ENCODE measurements at places on chromosomes 7 and 10.

GRCh38 chr10:127102176-127102575 is 94.2 kb downstream of the INSYN2A start:
- no peak for DNase-seq

- DNase-seq: peak; percentile 44
These were observed 1.2 kb downstream of the CACUL1 start for GRCh38 chr10:118753331-118754228.

GRCh38 chr7:86904949-86905834 is 154.3 kb downstream of the ELAPOR2 start:
- DNase-seq: peak; percentile 10

- no peak for DNase-seq
These were observed 66.3 kb upstream of the CAV2 start for GRCh38 chr7:116433246-116433645.

DNA sequence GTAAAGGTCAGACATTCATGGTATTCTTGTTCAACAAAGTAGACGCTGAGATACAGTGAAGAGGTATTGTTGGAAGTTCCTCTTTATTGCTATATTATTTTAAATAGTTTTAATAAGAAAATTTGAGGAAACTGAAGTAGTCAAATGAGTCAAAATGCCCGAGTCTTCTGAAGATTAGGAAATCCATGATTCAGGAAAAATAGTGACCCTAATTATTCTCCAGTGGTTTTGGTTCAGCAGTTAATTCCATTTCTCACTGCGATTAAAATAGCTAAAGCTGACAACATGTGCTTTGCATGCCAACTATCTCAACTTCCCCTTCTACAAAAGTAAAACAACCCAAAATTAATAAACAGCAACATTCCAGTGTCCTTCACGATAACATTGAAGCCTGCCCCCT is 32.7 kb upstream of the PFKP start:
- no peak for DNase-seq

DNA sequence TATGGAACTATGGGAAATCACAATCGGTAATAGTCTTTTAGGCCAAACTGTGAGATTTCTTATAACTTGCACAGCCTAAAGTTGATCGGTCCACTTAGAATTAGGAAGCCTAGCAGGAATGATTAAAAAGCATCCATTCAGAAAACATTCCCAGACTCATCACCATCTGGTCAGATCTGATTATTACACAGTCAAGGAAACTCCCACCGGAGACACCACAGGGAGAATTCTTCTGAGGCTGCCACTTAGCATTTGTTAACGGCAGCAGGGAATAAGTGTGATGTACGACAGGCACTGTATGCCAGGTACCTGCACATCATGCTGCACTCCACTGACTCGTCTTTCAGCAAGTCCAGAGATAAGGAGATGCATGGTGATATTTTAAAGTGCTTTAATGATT is 227.6 kb upstream of the STEAP1 start:
- DNase-seq: no peak

DNA sequence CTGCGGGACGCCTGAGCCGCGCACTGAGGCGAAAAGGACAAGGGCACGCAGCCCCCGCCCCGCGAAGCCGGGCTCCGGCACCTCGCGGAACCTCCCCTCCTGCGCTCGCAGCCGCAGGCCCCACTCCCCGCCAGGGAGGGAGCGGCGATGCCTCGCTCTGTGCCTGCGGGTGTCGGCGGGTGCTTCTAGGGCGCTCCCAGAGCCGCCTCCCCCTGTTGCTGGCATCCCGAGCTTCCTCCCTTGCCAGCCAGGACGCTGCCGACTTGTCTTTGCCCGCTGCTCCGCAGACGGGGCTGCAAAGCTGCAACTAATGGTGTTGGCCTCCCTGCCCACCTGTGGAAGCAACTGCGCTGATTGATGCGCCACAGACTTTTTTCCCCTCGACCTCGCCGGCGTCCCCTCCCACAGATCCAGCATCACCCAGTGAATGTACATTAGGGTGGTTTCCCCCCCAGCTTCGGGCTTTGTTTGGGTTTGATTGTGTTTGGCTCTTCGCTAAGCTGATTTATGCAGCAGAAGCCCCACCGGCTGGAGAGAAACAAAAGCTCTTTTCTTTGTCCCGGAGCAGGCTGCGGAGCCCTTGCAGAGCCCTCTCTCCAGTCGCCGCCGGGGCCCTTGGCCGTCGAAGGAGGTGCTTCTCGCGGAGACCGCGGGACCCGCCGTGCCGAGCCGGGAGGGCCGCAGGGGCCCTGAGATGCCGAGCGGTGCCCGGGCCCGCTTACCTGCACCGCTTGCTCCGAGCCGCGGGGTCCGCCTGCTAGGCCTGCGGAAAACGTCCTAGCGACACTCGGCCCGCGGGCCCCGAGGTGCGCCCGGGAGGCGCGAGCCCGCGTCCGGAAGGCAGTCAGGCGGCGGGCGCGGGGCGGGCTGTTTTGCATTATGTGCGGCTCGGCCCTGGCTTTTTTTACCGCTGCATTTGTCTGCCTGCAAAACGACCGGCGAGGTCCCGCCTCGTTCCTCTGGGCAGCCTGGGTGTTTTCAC is 519 bp downstream of the ITGB8 start:
- peak; percentile 18 for DNase-seq

DNA sequence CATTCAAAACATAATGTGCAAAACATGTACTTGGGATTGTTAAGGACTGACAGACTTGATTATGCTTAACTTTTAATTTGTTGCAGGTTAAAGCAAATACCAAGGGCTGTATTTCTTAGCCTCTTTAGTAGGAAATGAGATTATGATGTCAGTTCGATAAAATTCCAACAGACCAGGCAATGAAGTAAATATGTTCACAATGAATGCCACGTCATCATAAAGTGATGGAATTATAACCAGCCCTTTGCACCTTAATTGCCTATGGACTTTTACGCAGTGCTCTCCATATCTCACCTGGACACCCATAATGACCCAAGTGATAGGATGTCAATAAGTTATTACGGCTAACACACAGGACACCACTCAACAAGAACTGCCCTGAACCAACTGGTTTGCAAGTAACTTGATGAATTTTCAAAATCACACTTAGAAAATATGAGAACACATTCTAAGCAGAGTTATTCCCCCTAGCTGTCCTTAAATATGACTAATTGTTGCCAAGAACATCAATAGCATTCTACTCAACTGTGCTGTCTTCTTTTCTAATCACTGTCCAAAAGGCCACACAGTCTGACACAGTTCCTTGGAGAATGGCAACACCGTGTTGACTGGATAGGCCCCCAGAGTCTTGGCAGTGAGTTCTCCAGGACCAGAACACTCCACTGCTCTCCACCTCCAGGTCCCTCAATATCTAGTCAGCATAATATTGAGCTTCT is 115.0 kb downstream of the CHCHD3 start:
- DNase-seq: peak; percentile 13

DNA sequence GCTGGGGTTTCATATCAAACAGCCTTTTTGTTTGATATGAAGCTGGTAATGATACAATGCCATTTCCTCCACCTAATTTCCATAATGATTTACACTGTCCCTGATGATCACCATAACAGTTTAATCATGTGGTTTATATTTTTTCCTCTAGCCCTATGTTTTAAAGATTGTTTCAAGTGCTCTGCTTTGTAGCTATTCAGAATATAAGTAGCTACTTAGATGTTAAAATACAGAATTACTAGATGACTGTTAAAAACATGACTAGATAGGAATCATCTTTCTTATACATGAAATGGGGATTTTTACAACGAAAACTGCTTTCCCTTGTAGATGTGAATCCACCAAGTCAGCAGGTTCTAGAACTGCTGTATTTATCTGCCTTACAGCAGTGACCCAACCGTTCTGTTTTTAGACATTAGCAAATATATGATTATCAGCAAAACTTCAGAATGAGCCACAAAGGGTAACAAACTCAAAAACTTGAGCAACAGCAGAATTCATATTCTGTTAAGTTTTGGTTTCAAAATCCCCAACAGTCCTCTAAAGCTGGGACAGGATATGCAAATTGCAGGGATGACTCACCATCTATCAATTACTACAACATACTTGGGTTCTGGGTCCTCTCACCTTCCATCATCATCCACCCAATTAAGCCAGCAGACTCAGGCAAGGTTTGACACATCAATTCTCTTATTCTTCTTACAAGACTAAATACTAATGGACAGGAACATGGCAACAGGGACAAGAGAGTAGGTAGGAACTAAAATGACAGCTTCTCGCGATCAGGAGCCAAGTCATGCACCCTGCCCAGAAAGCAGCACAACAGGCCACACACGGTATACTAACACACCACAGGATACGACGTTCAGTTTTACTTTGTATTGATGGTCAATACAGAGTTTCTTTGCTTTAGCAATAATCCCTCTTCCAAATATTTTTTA is 83.9 kb downstream of the PIP4K2A start:
- DNase-seq: peak; percentile 67

DNA sequence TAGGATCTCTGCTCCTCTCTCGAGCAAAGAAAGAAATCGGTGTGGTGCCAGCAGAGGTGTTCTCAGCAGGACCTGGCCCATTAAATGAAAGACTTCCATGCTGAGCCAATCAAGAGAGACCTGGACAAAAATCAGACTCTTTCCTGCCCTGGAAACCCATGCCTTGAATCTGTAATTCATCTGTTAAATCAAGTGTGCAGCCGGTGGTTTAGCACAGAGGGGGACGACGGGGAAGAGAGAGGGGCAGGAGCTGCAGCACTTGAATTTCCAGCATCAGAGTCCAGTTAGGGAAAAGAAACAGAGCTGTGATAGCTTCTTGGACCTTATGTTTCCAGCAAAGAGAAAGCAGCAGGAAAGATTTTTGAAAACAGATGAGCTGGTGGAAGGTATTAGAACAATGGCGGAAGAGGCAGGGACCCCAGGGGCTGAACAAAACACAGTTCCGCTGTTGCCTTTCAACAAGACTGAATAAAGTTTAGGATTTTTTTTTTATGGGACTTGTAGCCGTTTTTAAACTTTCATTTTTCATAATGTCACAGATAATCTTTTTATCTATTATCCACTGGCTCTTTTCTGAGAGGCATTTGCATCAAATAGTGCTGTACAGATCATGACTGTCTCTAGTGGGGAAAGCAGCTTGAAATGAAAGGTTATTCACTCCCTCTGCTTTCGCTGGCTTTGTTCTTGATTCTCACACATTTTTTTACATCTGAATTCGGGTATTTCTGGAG is 543.6 kb upstream of the GALNT17 start:
- no peak for DNase-seq

DNA sequence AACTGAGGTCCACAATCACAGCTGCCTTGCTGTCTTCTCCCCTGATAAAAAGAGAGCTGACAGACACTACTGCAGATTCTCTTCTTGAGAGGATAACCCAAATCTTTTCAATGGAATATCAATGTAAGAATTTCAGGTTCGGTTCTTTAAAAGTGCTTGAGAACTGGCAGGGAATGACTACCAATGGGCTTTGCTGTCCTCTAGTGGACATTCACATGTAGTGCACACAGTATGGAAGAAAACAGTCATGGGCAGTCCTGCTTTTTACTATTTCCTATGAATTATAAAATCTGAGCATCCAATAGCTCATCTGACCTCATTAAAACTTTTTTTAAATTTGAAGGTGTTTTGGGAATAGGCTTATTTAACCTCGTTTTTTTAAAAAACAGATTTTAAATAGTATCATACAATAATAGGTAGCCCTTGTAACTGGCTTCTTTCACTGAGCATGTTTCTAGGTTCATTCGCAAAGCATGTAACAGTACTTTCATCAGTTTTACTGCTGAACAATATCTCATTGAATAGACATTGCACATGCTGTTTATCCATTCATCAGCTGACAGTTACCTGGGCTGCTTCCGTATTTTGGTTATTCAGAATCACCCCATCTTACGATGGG is 18.3 kb downstream of the FZD9 start:
- DNase-seq: peak; percentile 74

DNA sequence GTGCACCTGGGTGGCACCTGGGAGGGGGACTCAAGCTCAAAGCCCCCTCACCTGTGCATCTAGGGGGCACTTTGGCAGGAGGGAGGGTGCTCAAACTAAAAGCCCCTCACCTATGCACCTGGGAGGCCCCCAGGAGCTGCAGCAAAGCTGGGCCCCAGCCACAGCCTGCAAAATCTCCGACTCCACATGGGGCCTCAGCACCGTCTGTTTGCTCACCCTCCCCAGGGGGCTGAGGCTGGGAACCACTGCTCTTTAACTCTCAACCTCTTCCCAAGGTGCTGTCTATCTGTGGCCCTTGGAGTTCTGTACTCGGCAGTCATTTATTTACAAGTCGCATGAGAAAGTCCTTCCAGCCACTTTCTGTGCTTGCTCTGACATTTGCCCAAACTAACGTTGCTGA is 458.4 kb downstream of the DNAJB6 start:
- no peak for DNase-seq

GRCh38 chr7:117217106-117218035 is 105.5 kb downstream of the WNT2 start:
- DNase-seq: peak; percentile 82

DNA sequence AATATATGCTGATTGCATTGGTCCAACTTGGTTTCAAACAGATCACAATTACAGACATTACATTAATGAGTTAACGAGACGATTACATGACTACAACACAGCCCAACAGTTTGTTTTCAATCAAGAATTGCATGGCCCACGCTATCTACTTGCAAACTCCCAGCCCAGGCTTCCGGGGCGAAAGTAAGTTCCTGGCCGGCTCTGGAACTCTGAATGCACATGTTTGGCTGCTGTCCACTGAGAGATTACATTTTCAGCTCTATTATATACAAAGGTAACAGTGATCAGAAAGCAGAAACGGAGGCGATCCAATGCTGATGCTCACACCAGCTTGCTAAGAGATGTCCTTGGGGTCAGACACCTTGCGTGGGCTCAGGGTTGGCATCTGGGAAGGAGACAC is 206.3 kb downstream of the FANK1 start:
- no peak for DNase-seq

- no peak for DNase-seq
These were observed 177.3 kb upstream of the PHYHIPL start for GRCh38 chr10:58998924-58999713.

DNA sequence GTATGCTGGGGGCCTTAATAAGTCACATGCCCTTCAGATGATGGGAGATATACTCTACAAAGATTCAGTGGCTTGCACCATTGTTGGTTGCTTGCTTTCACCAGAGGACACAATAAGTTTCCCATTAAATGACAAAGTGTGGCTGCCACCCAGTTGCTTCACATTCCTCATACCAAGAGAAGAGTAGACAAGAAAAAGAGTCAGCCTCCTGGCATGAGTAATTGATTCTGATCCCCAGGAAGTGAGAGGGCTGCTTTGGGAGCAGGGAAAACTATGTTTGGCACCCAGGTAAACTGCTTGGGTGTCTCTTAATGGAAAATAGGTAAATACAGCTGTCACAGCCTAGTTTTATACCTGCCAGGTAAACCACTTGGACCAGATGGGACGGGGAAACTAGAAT is 66.7 kb upstream of the IL6 start:
- no peak for DNase-seq

- DNase-seq: no peak
These were observed 47.9 kb downstream of the ESYT2 start for GRCh38 chr7:158781217-158781973.

All from IMR-90 (cell line).